Forelimb muscle (tissue), 1 donor: ENCODE measurements at places on chromosomes 12 and 14.

- DNase-seq: no peak
These were observed 7.7 kb downstream of the ANKRD9 start for GRCh38 chr14:102501751-102502315.

- no peak for DNase-seq
These were observed 19.4 kb downstream of the TCTN2 start for GRCh38 chr12:123690191-123690840.

DNA sequence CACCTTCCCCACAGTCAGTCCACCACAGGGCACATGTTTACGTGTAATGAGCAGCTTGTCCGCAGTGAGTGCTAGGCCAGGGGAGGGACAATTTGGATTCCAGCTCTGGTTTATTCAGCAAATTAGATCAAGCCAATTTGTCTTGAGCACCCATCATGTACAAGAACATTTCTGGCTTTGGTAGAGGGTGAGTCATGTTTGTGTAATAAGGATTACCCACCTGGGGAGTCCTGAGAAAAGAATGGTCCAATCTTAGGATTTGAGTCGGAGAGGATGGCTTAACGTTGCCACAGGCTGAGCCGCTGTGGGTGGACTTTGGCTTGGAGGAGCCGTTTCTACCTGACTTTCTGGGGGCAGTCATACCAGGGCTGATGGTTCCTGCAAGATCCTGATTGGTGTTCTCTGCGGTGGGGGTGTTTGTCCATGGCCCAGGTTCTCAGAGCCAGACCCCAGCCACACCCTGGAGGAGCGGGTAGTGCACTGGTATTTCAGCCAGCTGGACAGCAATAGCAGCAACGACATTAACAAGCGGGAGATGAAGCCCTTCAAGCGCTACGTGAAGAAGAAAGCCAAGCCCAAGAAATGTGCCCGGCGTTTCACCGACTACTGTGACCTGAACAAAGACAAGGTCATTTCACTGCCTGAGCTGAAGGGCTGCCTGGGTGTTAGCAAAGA, 143.7 kb downstream of the SMOC1 start:
- DNase-seq: no peak

- no peak for DNase-seq
These were observed 33.9 kb upstream of the CDK17 start for GRCh38 chr12:96434107-96434506.

DNA sequence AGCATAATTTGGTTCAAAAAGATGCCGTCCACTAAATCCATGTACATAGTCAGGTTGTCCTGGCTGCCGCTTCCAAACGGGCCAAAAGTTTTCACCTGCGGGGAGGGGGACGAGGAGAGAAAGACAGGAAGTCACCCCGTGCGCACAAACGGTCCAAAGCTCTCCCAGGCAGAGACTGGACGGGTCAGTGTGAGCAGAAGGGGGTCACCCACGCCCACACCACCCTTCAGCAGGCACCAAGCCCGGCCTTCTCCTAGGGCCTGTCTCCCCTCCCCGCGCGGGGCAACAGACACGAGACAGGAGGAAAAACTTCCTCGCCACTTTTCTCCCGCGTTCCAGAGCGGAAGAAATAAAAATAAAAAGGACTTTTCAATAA, 888 bp downstream of the CCDC88C start:
- DNase-seq: no peak

DNA sequence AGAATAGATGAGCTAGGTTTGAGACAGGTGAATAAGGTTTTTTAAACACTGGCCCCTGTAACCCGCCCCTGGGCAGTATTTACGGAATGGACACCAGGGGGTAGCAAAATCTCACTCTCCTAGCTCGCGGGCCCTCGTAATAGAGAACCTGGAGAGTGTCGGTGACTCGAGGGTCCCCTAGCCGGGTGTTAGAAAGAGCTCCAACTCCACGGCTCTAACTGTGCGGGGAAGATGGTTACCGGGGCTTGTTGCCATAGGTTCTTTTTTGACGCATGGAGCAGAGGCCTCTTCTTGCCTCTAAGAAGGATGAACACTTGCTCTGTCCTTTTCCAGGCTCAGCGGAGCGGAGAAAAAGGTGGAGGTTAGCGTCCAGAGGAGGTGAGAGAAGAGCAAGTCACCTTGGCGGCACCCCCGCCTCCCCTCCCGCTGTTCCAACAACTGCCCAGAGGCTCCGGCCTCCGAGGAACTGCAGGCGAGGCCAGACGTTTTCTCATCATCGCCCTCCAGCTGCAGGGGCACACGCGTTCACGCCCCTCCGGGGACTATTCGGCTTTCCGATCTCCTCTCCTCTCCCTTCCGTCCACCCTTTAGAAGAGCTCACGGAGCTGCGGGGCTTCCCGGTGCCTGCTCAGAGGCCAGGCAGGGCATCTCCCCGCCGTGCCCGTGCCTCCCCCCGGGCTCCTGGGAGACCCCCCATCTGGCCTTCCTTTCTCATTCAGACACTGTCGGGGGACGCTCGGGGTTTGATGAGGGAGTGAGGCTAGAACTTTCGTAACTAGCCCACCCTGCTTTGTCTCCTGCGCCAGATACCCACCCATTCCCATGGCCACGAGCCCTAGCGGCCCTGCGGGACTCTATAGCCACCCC, 1.4 kb upstream of the ARHGEF40 start:
- no peak for DNase-seq

GRCh38 chr14:76307786-76308780, 67.9 kb upstream of the ESRRB start:
- no peak for DNase-seq
